ENCODE measurements at places on chromosomes 11 and 22.

DNA sequence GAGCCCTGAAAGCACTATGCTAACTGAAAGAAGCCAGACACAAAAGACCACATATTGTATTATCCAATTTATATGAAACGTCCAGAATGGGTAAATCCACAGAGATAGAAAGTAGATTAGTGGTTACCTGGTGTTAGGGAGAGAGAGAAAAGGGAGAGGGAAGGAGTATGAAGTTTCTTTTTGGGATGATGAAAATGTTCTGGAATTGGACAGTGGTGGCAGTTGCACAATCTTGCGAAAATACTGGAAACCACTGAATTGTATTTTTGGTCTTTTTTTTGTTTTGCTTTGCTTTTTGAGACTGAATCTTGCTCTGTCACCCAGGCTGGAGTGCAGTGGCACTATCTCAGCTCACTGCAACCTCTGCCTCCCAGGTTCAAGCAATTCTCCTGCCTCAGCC, 63.5 kb downstream of the MRTFA start:
- H3K4me3 ChIP-seq, result no peak overlapping the region
- H3K36me3 ChIP-seq, result peaks cover 9% of the 10 kb centered on the region
- H3K27me3 ChIP-seq, result no peaks in the 10 kb centered on the region
- H3K27ac ChIP-seq, result peak overlapping the region; percentile 10
- no peaks in the 10 kb centered on the region for H3K4me1 ChIP-seq

GRCh38 chr11:36631774-36632173, 33.7 kb upstream of the RAG2 start:
- no peak for DNase-seq
- H3K27me3 ChIP-seq, result no peaks in the 10 kb centered on the region
- H3K4me3 ChIP-seq, result no peak overlapping the region
- H3K27ac ChIP-seq, result no peak overlapping the region
- H3K4me1 ChIP-seq, result no peaks in the 10 kb centered on the region

DNA sequence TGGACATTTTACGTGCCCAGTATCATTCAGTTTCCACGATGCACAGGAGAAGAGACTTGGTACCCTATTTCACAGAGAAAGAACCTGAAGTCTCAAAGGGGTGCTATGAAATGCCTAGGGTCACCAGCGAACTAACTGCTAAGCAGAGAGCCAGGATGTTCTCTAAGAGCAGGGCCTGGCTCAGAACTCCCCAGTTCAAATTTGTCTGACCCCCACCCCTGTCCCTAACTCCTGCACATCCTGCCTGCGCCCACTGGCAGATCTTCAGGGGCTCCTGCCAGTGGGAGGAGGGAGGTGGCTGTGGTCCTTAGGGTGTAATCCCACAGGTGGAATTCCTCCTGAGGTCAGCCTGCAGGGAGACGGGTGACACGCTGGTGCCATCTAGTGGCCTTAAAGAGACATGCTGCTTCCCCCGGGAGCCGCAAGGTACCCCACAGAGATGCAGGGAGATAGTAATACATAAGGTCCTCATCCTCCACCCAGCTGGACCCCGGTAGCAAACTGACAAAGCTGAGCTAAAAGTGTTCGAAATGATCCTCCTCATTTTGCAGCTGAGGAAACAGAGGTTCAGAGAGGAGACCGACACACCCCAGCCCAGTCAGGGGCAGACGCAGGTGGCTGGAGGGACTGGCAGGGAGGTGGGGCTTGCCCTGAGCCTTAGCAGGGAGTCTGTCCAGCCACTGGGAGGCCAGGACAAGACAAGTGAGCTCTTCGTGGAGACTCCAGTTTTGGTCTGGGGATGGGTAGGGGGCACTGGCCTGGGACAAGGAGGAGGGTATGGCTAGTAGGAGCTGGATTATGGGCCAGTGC, 34.1 kb downstream of the MB start:
- H3K27ac ChIP-seq, result no peak overlapping the region
- H3K4me3 ChIP-seq, result no peak overlapping the region
- no peaks in the 10 kb centered on the region for H3K36me3 ChIP-seq
- DNase-seq, result no peak
- no peaks in the 10 kb centered on the region for H3K27me3 ChIP-seq
- no peaks in the 10 kb centered on the region for H3K4me1 ChIP-seq

- H3K4me1 ChIP-seq, result no peaks in the 10 kb centered on the region
- H3K27ac ChIP-seq, result no peak overlapping the region
- DNase-seq, result no peak
- no peak overlapping the region for H3K4me3 ChIP-seq
- no peaks in the 10 kb centered on the region for H3K36me3 ChIP-seq
- no peaks in the 10 kb centered on the region for H3K27me3 ChIP-seq
Measured at GRCh38 chr11:78930810-78931523, 356.3 kb upstream of the NARS2 start.

GRCh38 chr11:94629741-94630140, 62.6 kb downstream of the PIWIL4 start:
- H3K27ac ChIP-seq, result no peak overlapping the region
- no peaks in the 10 kb centered on the region for H3K27me3 ChIP-seq
- DNase-seq, result no peak
- H3K4me1 ChIP-seq, result no peaks in the 10 kb centered on the region
- no peaks in the 10 kb centered on the region for H3K36me3 ChIP-seq
- H3K4me3 ChIP-seq, result no peak overlapping the region

DNA sequence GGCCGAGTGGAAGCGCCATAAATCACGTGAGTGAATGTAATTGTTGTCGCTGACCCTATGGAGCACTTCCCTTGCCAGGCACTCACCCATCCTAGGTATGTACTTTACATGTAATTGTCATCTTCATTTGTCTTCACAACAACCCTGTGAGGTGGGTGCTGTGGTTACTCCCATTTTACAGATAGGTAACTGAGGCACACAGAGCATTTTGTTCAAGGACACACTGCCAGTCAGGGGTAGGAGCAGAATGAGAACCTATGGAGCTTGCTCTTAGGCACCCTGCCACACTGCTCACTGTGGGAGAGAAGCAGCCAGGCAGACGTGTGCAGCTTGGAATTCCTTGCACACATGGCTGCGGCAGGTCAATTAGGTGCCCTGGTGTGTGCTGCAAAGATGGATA, 785 bp upstream of the EFCAB6 start:
- peak overlapping the region; percentile 83 for H3K27ac ChIP-seq
- no peak for DNase-seq
- H3K4me1 ChIP-seq, result peaks cover 22% of the 10 kb centered on the region
- H3K4me3 ChIP-seq, result peak overlapping the region; percentile 94
- H3K27me3 ChIP-seq, result no peaks in the 10 kb centered on the region

GRCh38 chr22:42000466-42000865, 1.9 kb downstream of the WBP2NL start:
- no peaks in the 10 kb centered on the region for H3K36me3 ChIP-seq
- no peak overlapping the region for H3K27ac ChIP-seq
- H3K4me3 ChIP-seq, result no peak overlapping the region
- no peak for DNase-seq
- H3K4me1 ChIP-seq, result peaks cover 13% of the 10 kb centered on the region
- no peaks in the 10 kb centered on the region for H3K27me3 ChIP-seq

- H3K27ac ChIP-seq, result no peak overlapping the region
- no peaks in the 10 kb centered on the region for H3K4me1 ChIP-seq
- H3K36me3 ChIP-seq, result no peaks in the 10 kb centered on the region
- no peak for DNase-seq
- H3K27me3 ChIP-seq, result no peaks in the 10 kb centered on the region
Measured at GRCh38 chr11:113715273-113715672, 9.2 kb upstream of the TMPRSS5 start.

DNA sequence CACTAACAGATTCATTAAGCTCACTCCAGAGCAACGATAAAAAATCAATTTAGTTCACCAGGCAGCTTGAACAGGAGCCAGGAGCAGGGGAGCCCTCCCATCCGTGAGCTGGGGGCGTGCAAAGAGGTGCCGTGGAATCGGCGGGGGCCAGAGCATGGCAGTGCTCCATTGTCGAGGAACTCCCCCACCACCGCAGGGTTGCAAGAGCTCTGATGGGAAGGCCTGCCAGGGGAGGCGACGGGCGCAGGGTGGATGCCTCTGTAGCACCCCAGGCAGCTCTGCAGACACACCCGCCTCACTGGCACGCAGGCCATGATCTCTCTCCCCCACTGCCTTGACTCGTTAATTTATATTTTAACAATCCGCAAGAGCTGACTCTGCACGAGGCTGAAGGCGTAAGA, 433.2 kb downstream of the MIAT start:
- H3K4me3 ChIP-seq, result no peak overlapping the region
- H3K4me1 ChIP-seq, result no peaks in the 10 kb centered on the region
- no peak overlapping the region for H3K27ac ChIP-seq
- no peak for DNase-seq
- peaks cover 39% of the 10 kb centered on the region for H3K27me3 ChIP-seq

GRCh38 chr22:47548953-47549740, 786.7 kb downstream of the TBC1D22A start:
- H3K27ac ChIP-seq, result no peak overlapping the region
- H3K4me3 ChIP-seq, result no peak overlapping the region
- no peaks in the 10 kb centered on the region for H3K4me1 ChIP-seq

- no peaks in the 10 kb centered on the region for H3K4me1 ChIP-seq
- H3K27ac ChIP-seq, result no peak overlapping the region
- no peak for DNase-seq
- no peaks in the 10 kb centered on the region for H3K36me3 ChIP-seq
- no peak overlapping the region for H3K4me3 ChIP-seq
- no peaks in the 10 kb centered on the region for H3K27me3 ChIP-seq
Measured at GRCh38 chr11:90919332-90919731, 696.5 kb upstream of the CHORDC1 start.

DNA sequence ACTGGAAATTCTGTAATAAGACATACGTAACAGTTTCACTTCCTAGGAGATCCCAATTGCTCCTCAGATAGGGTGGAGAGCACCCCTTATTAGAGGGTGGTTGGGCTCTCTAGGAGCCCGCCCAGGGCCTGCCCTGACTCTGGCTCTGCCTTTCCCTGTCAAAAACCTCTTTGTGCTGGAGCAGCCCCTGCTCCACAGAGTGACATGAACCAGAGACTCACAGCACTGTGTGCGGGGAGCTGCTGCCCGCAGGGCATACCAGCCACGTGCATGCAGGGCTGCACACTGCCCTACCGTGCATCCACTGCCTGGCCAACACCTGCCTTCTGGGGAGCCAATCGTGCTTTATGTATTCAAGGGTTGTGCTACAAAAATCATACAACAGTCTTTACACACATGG, 24.3 kb downstream of the KCNQ1OT1 start:
- no peak for DNase-seq
- no peaks in the 10 kb centered on the region for H3K36me3 ChIP-seq
- H3K27me3 ChIP-seq, result no peaks in the 10 kb centered on the region
- no peaks in the 10 kb centered on the region for H3K4me1 ChIP-seq

GRCh38 chr22:30282616-30283046, 6.7 kb downstream of the CASTOR1 start:
- peaks cover 8% of the 10 kb centered on the region for H3K36me3 ChIP-seq
- no peak overlapping the region for H3K4me3 ChIP-seq
- no peak for DNase-seq
- H3K4me1 ChIP-seq, result peaks cover 22% of the 10 kb centered on the region
- no peak overlapping the region for H3K27ac ChIP-seq
- no peaks in the 10 kb centered on the region for H3K27me3 ChIP-seq

GRCh38 chr11:15764326-15764725, 592.0 kb downstream of the SOX6 start:
- no peak overlapping the region for H3K4me3 ChIP-seq
- no peaks in the 10 kb centered on the region for H3K27me3 ChIP-seq
- peaks cover 19% of the 10 kb centered on the region for H3K4me1 ChIP-seq
- H3K36me3 ChIP-seq, result no peaks in the 10 kb centered on the region
- DNase-seq, result no peak

GRCh38 chr11:131666617-131667016, 296.2 kb downstream of the NTM start:
- H3K27ac ChIP-seq, result no peak overlapping the region
- H3K27me3 ChIP-seq, result peaks cover 11% of the 10 kb centered on the region
- H3K4me3 ChIP-seq, result no peak overlapping the region
- H3K4me1 ChIP-seq, result no peaks in the 10 kb centered on the region

DNA sequence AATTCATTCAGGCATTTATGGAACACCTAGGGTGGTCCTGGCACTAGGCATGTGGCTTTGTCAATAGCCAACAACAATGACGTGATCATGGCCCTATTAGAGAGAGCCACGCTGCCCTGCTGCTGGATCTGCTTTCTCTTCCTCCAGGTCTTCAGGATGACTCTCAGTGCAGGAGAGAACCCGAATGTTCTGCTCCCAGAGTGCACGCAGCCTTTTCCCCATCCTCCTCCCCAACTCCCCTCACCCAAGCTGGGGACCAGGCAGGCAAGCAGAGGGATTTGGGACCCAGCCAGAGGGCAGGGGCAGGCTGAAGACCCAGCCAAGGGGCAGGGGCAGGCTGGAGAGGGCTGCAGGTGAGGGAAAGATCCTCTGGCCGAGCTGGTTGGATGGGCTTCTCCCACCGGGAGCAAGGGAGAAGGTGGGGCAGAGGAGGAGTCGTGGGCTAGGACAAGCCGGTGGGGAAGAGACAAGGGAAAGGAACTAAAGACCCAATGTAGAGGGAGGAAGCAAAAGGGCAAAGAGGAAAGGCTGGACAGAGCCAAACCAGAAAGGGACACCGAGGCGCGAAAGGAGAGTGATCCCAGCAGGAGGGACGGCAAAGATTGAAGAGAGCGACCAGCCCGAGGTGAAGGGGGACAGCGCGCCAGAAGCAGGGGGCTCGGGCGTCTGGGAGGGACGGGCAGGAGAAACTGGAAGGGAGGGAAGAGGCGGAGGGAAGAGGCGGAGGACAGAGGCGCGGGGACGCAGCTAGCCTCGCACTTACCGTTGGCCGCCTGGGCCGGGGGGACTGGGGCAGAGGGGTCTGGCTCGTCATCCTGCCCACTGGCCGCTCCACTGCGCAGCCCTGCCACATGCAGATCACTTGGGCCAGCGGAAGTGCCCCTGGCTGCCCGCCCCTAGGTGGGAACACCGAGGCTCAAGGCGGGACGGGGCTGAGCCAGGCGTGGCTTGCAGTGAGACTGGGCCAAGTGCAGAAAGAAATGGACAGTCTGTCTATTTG, at the start of gene KCTD14:
Gene KCTD14 (minus strand): TSS at position 880 of the 1,000 bp plus-strand sequence. CDS start 27 bp downstream, at position 853.
- H3K36me3 ChIP-seq, result no peaks in the 10 kb centered on the region
- H3K27me3 ChIP-seq, result no peaks in the 10 kb centered on the region
- H3K27ac ChIP-seq, result peak within 1 kb of the TSS; percentile 32
- H3K4me3 ChIP-seq, result peak within 1 kb of the TSS; percentile 25
- DNase-seq, result no peak
- H3K4me1 ChIP-seq, result peaks cover 9% of the 10 kb centered on the region

DNA sequence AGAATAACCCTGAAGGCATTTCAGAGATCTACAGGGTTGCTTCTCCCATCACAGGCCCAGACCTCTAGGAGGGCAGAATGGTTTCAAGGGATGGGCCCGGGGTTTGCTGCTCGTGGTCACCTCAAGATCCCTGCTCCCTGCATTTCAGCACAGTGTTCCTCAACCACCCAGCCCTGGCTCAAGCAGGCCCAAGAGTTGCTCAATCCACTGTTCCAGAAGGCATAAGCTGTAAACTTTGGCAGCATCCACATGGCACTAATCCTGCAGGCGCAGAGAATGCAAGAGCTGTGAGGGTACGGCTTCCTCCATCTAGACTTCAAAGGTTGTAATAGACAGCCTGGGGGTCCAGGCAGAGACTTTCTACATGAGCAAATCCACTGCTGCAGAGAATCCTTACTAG, 225.0 kb upstream of the UBASH3B start:
- H3K4me1 ChIP-seq, result no peaks in the 10 kb centered on the region
- no peak overlapping the region for H3K27ac ChIP-seq
- no peaks in the 10 kb centered on the region for H3K27me3 ChIP-seq
- DNase-seq, result no peak

Data from esophagus squamous epithelium (tissue), 5 donors.